ENCODE measurements at places on chromosomes 4 and X. TPM values are rescaled to one million over a fixed set of nuclear protein-coding genes. Genes with fewer than 3 reads are reported as not detected.

GRCh38 chr4:55018521-55018920 is 106.9 kb downstream of the KDR start:
- no peak for ATAC-seq

GLOD5 gene
- not detected for total RNA-seq

DNA sequence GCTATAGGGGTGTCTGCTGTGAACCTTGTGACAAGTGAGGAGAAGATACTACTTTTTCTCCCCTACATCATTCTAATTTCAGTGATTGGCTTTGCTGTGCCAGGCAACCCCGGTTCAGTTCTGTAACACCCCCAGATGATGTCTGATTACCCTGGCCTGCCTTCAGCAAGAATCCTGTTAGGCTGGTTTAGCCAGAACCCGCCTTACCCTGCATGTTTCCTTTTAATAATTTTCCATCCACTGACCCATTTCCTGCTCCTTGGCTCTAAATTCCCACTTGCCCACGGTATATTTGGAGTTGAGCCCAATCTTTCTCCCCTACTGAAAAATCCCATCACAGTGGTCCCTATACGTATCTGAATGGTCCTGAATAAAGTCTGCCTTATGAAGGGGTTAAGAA is 46.5 kb upstream of the HPSE start:
- no peak for ATAC-seq

N4BP2 gene
- total RNA-seq: 14.5 TPM

TNMD gene
- total RNA-seq: not detected

GRCh38 chr4:72311291-72311690 is 257.7 kb downstream of the ADAMTS3 start:
- ATAC-seq: no peak

GRCh38 chr4:3471098-3471760 is 8.1 kb downstream of the DOK7 start:
- ATAC-seq: no peak

- ATAC-seq: peak; percentile 71
These were observed 666.0 kb downstream of the GRID2 start for GRCh38 chr4:92969650-92970379.

GRCh38 chrX:49147936-49148335 is 14.6 kb upstream of the MAGIX start:
- ATAC-seq: no peak

DNA sequence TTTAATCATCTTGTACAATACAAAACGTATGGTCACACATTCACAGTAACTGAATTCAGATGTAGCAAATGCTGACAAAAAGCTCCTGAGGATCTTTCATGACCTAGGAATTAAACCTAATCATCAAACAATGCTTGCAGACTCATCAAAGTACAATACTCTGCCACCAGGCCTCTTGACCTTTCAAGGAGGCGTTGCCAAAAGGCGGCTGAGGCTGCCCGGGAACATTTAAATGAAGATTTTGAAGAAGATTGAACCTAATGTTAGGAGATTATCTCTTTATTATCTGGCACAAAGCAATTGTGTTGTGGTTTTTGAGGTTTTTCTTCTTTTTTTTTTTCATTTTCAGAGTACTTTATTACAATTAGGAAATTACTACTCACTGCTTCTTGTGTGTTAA is 340.5 kb downstream of the GALNTL6 start:
- ATAC-seq: no peak

DNA sequence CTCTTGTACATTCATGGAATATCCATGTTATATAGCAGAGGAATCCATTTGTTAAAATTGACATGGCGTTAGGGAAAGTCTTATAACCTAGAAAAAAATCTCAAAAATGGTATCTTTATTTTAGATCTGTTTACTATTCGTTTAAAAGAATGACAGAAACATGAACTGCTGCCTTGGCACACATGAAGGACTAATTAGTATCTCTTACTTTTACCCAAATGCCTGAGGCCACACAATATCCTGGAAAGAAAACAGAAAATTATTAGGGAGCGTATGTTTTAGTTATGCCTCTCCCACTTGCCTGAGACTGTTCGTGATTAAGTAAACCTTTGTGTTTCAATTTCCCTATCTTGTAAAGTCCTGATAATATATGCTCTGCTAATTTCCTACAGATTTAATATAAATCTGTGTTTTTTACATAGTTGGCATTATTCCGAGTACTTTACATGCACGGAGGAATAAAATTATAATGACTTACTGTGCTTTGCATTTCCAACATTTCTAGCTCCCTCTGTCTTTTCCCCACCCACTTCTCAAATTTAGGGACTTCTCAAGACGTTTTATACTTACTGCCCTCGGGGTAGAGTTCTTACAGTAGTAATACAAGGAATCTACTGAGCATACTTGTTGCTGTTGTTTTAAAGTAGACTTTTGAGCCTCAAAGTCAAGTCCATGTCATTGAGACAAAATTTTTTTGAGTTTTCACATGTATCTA is 147.3 kb downstream of the VEGFC start:
- ATAC-seq: no peak

DNA sequence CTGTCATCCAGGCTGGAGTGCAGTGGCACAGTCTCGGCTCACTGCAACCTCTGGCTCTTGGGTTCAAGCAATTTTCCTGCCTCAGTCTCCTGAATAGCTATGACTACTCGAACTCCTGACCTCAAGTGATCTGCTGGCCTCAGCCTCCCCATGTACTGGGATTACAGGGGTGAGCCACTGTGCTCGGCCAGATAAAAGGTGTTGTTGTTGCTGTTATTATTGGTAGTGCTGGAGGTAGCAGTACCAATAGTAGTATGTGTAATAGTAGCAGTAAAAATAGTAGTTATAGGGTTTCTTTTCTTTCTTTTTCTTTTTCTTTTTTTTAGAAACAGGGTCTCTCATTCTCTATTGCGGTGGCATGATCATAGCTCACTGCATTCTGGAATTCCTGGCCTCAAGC is 592.1 kb downstream of the ARAP2 start:
- ATAC-seq: no peak

GRCh38 chrX:118823263-118824172 is at the start of gene ZCCHC12:
Gene ZCCHC12, plus strand, starts transcription at chrX:118823824. Its CDS starts 1,421 bp downstream, at chrX:118825245.
- ATAC-seq: peak; percentile 71

SPOCK3 gene
- total RNA-seq: 4.7 TPM

DNA sequence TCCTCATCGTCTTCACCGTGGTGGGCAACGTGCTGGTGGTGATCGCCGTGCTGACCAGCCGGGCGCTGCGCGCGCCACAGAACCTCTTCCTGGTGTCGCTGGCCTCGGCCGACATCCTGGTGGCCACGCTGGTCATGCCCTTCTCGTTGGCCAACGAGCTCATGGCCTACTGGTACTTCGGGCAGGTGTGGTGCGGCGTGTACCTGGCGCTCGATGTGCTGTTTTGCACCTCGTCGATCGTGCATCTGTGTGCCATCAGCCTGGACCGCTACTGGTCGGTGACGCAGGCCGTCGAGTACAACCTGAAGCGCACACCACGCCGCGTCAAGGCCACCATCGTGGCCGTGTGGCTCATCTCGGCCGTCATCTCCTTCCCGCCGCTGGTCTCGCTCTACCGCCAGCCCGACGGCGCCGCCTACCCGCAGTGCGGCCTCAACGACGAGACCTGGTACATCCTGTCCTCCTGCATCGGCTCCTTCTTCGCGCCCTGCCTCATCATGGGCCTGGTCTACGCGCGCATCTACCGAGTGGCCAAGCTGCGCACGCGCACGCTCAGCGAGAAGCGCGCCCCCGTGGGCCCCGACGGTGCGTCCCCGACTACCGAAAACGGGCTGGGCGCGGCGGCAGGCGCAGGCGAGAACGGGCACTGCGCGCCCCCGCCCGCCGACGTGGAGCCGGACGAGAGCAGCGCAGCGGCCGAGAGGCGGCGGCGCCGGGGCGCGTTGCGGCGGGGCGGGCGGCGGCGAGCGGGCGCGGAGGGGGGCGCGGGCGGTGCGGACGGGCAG is 792 bp downstream of the ADRA2C start:
- ATAC-seq: no peak

GRCh38 chrX:52933976-52934703 is 24.2 kb downstream of the FAM156A start:
- peak; percentile 20 for ATAC-seq

GRCh38 chr4:39324446-39324845 is 41.7 kb downstream of the RFC1 start:
- no peak for ATAC-seq

GRCh38 chr4:40502934-40503333 is 126.7 kb downstream of the RBM47 start:
- no peak for ATAC-seq

SLC25A43 gene
- total RNA-seq: 18.0 TPM

DNA sequence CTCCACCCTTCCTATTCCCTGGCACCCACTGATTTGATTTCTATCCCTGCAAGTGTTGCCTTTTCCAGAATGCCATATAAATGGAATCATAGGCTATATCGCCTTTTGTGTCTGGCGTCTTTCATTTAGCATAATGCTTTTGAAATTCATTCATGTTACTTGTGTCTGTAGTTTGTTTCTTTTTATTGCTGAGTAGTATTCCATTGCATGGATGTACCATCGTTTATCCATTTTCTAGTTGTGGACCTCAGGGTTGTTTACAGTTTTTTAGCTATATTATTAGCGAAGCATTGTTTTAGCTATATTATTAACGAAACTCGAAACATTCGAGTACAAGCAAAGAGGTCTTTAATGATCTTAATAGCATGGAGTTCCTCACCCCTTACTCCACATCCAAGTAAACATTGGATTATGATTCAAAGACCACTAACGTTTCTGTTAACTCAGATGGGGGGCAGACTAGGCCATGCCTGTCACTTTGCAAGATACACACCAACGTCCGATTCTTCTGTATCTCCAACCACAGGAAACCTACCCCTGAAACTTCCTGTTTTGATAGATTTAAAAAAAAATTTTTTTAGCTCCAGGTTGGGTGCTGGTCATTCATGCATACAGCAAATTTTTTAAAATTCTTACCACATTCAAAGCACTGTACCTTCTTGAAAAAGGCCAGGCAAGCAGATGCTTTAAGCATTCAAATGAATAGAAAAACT is 1.1 kb downstream of the DCK start:
- ATAC-seq: no peak

MAGIX gene
- 1.6 TPM for total RNA-seq

- no peak for ATAC-seq
These were observed 825.6 kb downstream of the PCDH7 start for GRCh38 chr4:31545755-31546154.

DNA sequence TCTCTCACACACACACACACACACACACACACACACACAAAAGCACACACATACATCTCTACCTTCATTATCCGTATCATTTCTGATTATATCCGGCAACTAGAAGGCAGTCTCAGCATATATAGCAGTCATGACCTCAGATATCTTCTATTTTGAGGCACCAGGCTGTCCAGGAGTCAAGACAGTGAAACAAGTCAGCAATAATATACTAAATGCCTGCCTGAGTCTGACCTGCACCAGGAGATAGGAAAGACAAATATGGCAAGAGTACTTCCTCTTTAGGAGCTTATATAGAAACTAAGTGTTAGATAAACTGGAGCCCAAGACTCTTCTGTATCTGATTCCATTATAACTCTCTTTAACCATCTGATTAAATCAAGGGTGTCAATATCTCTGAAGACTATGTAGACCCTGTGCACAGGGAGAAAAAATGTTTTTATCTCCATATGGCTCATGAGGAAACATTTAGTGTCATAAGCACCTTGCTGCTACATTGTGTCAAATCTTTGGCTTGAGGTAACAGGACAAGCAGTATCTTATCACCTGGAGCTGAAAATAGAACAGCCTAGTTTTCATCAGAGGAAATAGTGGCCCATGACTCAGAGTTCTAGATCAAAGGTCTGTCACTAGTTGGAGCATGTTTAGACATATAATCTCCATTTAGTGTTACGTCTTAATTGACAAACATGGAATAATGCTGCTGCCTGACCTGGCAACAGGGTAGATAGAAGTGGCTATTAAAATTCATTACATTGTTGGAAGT is 27.0 kb upstream of the FAM47B start:
- no peak for ATAC-seq

DNA sequence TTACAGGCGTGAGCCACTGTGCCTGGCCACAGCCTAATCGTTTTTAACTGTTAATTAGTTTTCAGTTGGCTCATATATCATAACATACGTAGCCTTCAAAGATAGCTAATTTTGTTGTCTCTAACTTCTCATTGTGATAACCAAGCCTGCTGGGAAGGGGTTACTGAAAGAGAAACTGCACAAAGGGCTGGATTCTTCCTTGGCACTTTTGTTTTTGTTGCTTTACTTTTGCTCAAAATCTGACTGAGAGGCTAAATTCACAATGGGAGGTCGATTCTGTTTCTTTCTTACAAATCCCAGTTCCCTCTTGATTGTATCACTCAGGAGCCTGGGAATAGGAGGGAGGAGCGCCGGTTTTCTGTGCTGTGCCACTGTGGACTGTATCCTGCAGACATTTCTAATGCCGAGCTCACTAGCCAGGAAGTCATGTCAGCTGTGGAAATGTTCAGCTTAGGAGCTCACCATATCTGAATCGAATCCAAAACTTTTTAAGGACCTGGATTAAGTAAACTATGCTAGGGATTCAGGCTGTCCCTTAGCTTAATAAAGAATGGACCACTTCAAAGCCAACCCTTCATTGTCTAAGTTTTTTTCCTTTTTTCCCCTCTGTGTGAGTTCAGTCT is 120.5 kb upstream of the FAT1 start:
- peak; percentile 51 for ATAC-seq

TKTL1 gene
- total RNA-seq: 0.31 TPM

GRCh38 chr4:145420595-145421214 is 60.9 kb upstream of the SMAD1 start:
- ATAC-seq: no peak

TMEM271 gene
- total RNA-seq: 0.35 TPM

DNA sequence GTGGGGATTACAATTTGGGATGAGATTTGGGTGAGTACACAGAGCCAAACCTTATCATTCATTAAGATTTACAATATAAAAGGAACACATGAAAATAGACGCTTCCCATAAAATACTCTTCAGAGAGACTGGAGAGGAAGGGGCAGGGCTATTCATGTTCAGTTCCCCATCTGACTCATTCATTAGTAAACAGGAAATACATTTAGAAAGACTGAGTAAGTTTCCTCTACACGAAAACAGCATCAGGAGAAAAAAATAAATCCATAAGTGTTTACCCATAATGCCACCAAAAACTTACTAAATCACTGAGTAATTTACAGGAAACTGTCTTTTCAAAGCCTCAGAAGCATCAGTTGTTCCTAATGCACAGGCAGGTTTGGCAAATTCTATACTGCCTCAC is 255.4 kb upstream of the CXorf51A start:
- ATAC-seq: no peak
